Stimulated activated CD4-positive, alpha-beta T cell treated with anti-CD3 and anti-CD28 coated beads, Interleukin-15, amount 100 ng/mL, for 24 hours (primary cell): ENCODE measurements at places on chromosomes 16 and 17.

DNA sequence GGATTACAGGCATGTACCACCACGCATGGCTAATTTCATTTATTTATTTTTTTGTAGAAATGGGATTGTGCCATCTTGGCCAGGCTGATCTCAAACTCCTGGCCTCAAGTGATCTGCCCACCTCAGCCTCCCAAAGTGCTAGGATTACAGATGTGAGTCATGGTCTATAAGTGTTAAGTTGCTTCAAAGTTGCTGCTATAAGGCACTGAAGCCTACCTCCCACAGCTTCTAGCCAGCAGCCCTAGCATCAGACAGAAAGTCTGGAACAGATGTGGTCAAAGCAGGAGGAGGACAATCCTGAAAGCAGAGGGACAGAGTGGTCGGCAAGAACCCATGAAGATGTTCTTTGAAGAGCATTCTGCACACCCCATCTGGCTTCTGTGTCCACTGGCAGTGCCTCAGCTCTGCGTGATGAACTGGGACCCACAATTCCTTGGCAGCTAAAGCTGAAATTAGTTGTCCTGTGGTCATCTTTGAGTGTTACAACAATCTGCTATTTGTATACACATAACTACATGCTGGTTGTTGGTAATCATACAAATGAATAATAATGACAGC, 11.2 kb downstream of the MAP3K14 start:
- no peak for DNase-seq

- DNase-seq = peak; percentile 29
Observed at GRCh38 chr17:50908860-50909764, 43.0 kb upstream of the TOB1 start.

DNA sequence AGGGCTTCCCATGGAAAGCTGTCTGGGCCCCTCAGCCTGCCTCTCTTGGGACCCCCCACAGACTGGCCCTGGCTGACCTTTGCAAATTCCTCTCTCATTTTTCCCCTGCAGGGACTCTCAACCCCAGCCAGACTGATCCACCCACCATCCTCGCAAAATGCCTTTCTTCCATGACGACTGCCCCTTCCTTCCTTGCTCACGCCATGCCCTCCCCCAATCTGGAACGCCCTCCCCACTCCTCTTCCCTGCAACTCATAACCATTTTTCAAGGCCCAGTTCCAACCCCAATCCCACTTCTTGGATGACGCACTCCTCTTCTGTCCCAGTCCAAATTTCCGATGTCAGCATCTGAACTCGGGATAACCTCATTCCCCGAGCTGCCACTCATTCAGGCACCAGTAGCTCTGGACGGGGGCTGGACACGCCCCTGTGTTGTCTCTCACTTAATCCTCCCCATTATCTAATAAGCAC, 1.3 kb upstream of the DNAI2 start:
- no peak for DNase-seq

DNA sequence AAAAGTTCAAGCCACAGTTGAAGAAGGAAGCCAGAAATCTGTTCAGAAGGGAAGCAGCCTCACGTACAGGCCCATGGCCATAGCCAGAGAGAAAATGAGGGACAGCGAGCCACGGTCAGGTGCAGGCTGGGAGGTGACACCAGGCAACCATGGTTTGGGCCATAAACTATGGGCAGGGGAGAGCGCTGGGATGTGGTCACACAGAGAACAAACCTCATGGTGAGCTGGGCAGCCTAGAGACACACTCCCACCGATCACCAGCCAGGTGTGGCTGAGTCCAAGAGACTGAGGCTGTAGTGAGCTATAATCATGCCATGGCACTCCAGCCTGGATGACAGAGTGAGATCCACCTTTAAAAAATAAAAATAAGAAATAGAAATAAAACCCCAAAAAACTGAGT, 76.5 kb downstream of the NETO2 start:
- no peak for DNase-seq

DNA sequence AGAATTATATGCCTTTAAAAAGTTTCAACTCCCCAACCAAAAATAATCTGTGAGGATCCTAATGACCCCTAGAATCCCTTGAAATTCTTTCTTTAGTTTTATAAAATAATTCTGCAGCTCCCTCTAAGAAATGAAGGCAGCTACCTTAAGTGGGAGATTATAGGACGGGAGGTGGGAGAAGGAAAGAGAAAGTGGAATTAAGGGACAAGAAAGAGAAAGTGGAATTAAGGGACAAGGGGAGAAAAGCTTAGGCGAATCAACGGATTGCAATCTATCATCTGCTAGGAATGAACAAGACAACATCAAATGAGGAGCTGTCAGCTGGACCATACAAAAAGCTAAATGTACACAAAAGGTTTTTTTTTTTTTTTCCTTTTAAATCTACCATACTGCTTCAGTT, 262.0 kb downstream of the ZFHX3 start:
- no peak for DNase-seq

- no peak for DNase-seq
Observed at GRCh38 chr17:36824678-36825101, 112.6 kb upstream of the LHX1 start.

- no peak for DNase-seq
Observed at GRCh38 chr16:70254180-70254964, 2.6 kb upstream of the EXOSC6 start.

DNA sequence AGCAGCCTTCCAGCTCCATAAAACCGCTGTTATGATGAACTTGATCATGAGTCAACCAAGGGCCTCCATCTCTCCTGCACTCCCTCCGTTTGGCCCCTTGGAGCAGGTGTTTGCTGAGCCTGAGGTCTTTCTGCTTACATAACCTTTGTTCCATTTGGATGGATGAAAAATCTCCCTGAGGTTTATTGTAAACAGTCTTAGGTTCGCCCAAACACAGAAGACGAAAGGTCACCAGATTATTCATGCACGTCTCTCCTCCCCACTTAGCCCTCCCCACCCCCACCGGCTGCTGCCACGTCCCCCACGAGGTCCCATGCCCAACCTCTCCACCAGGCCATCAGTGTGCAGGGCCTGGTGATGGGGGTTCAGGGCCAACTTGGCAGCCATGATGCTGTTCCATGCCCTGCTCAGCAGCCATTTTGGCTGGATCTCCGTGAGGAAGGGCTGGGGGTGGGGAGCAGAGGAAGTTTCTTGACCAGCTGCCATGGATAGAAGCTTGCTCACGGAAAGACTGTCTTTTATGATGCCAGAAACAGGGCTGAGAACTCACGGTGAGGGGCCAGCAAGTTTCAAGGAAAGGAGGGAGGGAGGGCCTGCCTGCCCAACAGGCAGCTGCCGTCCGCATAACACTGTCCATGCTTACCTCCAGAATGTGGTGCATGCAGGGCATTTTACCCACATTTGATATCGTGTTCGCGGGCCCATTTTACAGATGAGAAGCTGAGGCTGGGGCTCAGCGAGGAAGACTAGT, 47.8 kb upstream of the FOXF1 start:
- DNase-seq = no peak

- DNase-seq = no peak
Observed at GRCh38 chr17:69760562-69760961, 314.5 kb upstream of the KCNJ16 start.

- peak; percentile 77 for DNase-seq
Observed at GRCh38 chr17:82283208-82283749, 9.8 kb upstream of the CSNK1D start.

GRCh38 chr17:19939993-19940721, 37.5 kb downstream of the AKAP10 start:
- no peak for DNase-seq

- peak; percentile 40 for DNase-seq
Observed at GRCh38 chr16:23857256-23857880, 21.6 kb downstream of the PRKCB start.

DNA sequence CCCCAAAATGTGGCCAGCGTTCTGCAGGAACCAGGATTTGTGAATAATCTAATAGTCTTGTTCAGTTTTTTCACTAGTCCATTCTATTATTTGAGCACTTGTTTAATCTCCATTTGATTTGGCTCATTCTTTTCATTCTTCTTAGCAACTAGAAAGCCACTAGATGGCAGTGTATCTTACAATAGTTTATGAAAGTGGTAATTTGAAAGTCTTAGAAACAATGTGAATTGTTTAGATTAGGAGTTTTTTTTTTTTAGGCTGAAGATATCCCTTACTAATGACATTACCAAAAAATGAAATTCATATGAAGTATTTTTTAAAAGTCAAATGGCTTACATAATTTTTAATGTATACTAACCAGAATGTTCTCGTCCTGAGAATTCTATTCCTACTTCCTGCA, 6.7 kb downstream of the ERI2 start:
- DNase-seq = no peak

- no peak for DNase-seq
Observed at GRCh38 chr17:44807093-44807816, 22.8 kb downstream of the GJC1 start.

- no peak for DNase-seq
Observed at GRCh38 chr16:22333457-22333994, 36.3 kb downstream of the POLR3E start.

GRCh38 chr17:58516644-58517377, 2.4 kb upstream of the MTMR4 start:
- DNase-seq = no peak

GRCh38 chr16:84110527-84110926, 6.2 kb downstream of the MBTPS1 start:
- DNase-seq = no peak

DNA sequence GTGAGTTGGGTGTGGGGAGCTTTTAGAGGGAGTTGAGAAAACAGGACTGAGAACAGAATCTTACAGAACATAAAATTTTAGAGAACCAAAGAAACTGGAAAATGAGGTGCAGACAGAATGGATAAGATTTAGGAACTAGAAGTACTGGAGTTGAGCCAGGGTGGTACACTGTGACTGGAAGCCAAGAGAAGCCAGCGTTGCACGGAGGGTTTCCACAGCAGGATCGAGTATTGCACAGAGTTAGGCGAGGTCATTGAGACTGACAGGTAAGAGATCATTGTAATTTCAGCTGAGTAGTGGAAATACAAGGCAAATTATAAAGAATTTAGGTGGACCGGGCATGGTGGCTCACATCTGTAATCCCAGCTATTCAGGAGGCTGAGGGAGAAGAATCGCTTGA, 6.6 kb downstream of the GSDMA start:
- no peak for DNase-seq

DNA sequence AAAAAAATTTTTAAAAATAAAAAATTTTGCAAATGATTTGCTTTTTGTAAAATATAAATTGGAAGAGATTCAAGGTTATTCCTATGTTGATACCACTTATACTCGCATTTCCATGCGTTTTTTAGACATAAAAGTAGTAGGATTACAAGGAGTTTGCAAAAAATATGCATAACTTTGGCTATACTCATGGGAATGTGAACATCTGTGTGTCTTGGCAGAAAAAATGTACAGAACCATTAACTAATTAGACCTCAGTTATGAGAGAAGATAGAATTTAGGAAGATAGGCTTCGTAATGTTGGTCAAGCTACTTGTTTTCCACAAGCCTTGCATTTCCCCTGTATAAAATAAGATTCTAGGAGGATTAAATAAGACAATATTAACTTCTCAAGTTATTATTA, 61.1 kb upstream of the VPS4A start:
- DNase-seq = no peak

DNA sequence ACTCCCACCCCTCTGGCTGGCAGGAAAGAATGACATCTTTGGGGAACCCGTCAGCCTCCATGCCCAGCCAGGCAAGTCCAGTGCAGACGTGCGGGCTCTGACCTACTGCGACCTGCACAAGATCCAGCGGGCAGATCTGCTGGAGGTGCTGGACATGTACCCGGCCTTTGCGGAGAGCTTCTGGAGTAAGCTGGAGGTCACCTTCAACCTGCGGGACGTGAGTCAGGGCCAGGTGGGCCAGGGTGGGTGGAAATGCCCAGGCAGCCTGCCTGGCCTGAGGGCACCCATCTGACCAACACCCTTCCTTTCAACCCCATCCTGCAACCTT, 8.1 kb upstream of the DCAF7 start:
- no peak for DNase-seq
